ENCODE measurements at places on chromosomes 4 and X.

DNA sequence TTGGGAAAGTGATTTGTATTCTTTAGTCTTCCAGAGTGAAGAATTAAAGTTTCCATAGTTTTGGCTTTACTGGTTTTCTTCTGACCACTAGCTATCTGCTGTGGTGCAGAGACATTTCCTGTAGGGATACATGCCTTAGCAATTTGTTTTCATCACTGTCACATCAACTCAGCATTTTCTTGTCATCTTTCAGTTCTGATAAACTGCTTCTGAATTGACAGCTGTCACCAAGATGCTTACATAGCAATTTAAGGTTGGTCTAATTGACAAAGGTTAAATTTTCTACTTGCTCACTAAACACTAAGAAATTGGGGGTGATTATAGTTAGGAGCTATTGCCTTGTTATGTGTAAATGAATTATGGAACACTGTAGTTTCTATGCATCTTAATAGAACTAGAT is 232.5 kb downstream of the TEX13A start:
- no peak for DNase-seq

DNA sequence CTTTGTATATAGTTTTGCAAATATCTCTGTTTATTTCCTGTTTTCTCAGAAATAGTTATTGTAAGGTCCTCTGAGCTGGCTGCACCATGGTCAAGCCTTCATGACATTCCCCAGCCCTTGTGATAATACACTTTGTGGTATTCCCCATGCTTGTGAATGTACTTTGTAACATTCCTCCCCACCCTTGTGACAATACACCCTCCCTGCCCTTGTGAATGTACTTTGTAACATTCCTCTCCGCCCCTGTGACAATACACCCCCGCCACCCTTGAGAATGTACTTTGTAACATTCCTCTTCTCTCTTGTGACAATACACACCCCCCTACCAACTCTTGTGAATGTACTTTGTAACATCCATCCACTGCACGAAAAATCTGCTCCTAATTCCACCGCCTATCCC is 530.7 kb downstream of the CENPC start:
- DNase-seq = peak; percentile 11

GRCh38 chr4:189206953-189207352 is 733.7 kb upstream of the FRG1 start:
- no peak for DNase-seq

GRCh38 chr4:66091786-66092185 is 421.5 kb upstream of the EPHA5 start:
- no peak for DNase-seq

DNA sequence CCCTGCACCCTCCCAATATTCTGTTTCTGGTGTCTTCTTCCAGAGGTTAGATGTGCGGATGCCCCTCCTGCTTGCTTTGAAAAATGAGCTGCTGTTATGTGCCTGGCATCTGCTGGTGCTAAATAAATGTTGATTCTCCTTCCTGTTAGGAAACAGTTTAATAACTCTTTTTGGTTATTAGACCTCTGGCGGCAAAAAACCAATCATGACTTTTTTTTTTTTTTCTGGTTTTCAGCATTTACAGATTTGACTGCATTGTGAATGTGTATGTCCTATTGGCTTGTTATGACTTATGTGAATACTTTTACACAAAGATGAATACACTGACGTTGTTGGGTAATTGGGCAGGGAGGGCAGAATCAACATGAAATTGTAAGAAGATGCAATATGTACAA is 13.6 kb upstream of the TMEM156 start:
- no peak for DNase-seq

GRCh38 chr4:138177278-138177968 is 64.7 kb downstream of the SLC7A11 start:
- no peak for DNase-seq

GRCh38 chrX:37697169-37697760 is 11.7 kb downstream of the XK start:
- no peak for DNase-seq

DNA sequence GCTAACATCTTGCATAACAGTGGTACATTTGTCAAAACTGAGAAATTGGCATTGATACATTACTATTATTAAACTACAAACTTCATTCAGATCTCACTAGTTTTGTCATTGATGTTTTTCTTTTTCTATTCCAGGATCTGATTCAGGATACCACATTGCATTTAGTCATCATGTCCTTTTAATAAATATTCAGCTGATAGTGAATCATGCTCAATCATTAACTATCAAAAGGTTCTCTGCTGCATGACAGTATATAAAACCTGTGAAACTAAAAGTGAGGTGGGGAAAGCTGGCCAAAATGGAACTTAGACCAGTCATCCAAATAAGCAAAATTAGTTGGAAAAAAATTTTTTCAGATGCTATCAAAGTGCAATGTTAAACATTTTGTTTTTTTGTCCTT is 28.1 kb upstream of the HS6ST2 start:
- DNase-seq = no peak

- DNase-seq = no peak
These were observed 30.2 kb downstream of the NEK1 start for GRCh38 chr4:169582203-169582602.

DNA sequence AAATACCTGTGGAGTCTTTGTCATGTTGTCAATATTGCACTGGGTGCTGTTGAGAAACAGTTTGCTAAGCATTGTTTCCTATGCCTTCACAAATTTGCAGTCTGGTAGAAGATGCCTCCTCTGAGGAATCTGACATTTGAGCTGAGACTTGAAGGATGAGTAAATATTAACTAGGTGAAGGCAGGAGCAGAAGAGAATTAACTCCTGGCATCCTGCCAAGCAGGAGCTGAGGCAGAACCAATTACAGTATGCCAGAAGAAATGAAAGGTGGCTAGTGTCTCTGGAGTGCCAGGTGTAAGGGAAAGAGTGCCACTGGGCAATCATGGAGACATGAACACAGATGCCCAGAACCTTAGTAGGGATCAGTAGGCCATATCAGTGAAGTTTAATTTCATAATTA is 1778.2 kb upstream of the PCDH10 start:
- no peak for DNase-seq

- DNase-seq = no peak
These were observed 10.4 kb upstream of the HSPA4L start for GRCh38 chr4:127771535-127772275.

- DNase-seq = peak; percentile 7
These were observed 110.8 kb downstream of the CPZ start for GRCh38 chr4:8703401-8703696.

DNA sequence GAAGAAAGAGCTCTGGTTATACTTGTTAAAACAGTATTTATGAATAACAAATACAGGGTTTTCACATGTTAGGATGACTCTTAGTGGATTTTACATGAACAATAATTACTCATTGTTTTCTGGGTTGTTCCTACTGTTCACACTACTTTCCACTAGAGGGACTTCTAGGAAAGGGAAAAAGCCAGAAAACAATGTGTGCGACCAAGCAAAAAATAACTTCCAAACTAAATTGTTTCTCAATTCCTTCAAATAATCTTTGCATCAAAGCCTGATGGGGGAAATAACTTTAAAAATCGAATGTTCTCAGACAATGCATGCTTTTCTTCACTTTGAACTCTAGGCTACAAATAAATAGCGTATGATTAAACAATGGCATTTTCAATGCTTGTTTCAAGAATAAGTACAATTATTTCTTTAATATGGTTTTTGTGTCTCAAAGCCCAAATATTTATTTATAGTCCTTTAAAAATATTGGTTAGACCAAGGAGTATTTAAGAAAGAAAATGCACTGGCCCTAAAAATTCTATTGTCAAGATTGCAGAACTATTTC is 72.1 kb upstream of the ETNPPL start:
- no peak for DNase-seq

- no peak for DNase-seq
These were observed 168.9 kb downstream of the AMELX start for GRCh38 chrX:11462136-11462535.

- no peak for DNase-seq
These were observed 799.6 kb upstream of the DIAPH2 start for GRCh38 chrX:95885074-95885473.

DNA sequence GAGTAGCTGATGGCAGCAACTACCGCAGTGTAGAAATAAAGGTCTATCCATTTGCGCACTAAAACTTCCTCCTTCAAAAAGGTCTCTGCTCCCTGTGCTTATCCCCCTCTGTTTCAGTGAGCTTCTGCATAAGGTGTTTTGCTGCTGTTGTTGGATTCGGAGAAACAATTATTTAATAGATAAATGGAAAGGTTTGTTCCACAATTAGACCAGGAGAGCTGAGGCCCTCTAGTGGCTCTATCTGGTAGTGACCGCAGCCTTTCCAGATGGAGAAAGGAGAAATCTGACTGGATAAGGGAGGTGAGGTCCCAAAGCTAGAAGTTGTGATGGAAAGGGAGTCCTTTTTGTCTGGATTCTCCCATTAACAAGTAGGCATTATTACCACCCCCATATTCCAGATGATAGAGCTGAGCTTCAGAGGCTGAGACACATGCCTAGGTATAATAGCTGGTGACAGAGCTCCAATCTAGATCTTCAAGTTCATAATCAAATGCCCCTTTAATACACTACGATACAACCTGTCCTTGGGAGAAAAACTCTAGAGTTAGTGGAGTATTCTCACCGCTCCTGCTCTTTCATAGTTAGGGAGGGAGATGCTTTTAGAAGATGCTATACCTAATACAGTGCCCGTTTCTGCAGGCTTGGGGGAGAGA is 5.1 kb upstream of the GABRQ start:
- DNase-seq = peak; percentile 62

DNA sequence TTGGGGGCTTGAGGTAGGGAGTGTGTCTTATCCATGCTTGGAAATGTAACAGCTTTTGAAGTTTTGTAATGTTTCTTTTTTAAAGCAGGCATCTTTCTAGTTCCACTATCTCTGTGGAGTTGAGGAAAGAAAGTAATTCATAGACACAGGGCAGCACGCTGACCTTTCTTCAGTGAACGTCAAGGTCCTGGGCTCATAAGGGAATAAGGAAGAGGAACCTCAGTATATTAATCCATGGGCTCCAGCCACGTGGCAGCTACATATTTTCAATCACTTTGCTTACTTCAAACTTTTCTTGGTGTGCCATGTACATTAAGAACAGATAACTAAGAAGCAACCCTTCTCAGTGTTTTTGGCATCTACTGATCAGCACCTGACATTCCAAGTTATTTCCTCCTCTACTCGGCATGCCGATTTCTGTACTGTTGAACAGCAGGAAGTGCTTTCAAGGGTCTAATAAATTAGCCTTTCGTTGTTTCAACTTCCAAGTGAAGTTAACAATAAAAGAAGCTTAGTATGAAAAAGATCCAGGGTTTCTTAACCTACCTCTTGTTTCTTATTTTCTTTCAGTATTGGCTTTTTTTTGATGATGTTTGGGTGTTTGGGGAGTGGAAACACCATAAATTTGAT is 88.2 kb downstream of the SORBS2 start:
- DNase-seq = no peak

DNA sequence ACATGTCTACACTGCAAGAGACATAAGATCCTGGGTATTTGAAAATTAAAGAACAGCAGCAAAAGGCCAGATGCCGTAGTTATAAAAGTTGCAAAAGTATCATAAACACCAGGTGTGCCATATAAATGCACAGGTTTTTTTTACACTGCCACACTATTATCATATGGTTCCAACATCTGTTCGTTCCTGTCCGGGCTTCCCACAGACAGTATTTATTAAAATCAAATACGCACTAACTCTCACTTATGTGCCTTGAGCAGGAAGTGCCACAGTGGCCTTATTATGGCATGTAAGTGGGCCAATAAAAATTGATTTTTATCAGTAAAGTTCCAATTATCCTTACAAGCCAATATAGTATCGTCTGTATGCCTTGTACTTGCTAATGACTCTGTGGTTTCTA is 873.2 kb downstream of the RPA4 start:
- no peak for DNase-seq

DNA sequence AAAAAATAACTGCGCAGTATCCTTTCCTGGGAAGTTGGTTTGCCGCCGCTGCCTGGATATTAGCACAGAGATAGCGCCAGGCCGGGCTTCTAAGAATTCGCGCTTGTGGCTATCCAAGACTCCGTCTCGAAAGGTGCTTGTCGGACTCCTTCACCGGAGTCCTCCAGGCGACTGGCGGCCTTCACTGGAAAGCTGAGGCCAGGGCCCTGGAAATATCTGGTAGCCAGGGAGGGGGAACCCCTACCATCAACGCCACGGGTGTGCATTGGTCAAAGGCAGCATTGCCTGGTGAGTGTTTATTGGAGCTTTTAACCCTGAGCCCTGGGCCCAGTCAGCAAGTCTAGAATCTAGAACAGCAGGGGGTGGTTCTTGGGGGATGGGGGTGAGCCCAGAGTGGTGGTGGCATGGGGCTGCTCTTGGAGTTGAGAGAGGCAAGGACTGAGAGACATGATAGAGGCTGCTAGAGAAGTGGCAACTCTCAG is 577 bp upstream of the PIM2 start:
- peak; percentile 23 for DNase-seq

DNA sequence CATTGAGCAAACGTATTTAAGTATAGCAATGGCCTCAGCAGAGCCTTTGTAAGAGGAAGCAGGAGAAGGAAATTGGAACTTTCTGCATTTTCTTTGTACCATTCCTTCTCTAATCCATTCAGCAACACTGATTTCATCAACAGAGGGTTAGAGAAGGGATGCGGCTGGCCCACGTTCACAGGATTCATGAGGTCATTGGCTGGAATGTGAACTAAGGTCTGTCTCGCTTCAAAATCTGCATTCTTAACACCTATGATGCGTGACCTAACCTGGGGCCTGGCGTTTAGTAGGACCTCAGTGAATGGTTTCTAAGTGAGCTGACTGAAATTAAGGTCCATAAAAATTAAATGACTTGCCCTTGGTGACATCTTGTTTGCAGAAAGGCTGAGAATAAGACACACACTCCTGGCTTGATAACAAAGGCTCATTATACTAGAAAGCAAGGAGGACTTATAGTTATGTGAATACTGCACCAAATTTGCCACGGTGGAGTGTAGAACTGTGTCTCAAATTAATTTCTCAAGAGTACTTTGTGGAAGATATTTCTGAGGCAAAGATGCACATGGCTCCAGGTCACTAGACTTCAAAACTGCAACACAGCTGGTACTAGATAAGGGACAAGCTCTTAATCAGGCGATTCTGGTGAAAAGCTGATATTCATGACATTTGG is 25.4 kb downstream of the FGFBP1 start:
- no peak for DNase-seq

DNA sequence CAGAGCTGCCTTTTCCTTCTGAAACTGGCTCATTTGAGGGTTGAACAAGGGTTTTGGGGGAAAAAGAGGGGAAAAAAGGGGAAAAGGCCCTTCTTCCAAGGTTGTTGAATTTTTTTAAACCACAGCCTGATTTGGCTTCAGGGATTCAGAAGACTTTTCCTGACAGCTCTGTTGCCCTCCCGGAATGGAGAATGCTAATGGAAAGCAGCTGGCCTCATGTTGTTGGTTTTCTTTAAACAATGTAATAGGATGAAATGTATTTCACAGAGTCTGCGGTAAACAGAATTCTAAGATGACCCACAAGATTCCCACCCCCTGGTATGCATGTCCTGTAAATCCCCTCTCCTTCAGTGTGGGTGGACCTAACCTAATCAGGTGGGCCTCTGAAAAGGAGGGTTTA is 3.3 kb upstream of the KIAA1210 start:
- DNase-seq = no peak

DNA sequence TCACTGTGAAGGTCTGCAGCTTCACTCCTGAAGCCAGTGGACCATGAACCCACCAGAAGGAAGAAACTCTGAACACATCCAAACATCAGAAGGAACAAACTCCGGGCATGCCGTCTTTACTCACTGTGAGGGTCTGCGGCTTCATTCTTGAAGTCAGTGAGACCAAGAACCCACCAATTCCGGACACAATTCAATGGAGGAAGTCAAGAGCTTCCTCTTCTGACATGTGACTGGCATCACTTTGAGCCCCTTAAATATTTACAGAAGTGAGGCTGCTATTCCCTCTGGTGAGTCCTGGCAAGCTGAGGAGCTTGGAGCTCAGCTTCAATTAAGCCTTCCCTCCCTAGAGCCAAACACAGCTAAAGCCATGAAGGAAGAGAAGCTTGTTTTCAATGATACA is 103.5 kb upstream of the SRD5A3 start:
- DNase-seq = no peak
